ENCODE measurements at places on chromosomes 6 and 20.

DNA sequence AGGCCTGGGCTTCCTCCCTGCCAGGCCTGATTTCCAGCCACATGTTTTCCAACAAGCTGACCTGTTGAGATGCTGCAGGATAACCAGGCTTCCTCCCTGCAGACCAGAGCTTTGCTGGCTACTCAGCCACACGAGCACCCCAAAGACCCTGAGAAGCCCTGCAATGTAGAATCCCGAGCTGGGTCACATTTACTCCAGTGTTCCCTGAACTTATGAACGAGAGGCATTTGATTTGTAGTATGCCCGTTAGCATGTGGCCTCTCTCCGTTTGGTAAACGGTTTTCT lies 4.0 kb downstream of the SIRPA start:
- no peak for DNase-seq

- no peak for DNase-seq
Observed at GRCh38 chr6:13485923-13486562, 1.4 kb downstream of the GFOD1 start.

GRCh38 chr6:45759472-45759810 lies 256.2 kb downstream of the CLIC5 start:
- no peak for DNase-seq

GRCh38 chr6:32972353-32973143 lies 4.2 kb downstream of the BRD2 start:
- no peak for DNase-seq

DNA sequence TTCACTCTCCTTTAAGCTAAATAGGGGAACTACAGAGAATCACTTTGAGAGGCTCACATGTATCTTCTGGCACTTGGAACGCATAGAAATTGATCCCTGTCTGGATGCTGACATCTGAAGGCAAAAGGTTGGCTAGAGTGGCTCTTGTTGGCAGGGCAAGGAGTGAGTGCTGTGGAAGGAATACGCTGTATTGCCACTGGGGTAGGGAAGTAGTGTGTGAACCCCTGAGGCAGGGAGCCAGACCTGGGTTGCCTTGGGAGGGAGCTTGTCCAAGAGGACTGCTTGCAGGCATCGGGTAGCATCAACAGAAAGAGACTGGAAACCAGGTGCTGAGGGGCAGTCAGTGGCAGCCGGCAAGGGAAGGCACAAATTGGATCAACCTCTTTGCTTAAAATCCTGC lies 8.9 kb upstream of the MMS22L start:
- no peak for DNase-seq

GRCh38 chr6:115271434-115271833 lies 789.3 kb downstream of the FRK start:
- no peak for DNase-seq

GRCh38 chr6:142240179-142240578 lies 61.6 kb upstream of the ADGRG6 start:
- no peak for DNase-seq

DNA sequence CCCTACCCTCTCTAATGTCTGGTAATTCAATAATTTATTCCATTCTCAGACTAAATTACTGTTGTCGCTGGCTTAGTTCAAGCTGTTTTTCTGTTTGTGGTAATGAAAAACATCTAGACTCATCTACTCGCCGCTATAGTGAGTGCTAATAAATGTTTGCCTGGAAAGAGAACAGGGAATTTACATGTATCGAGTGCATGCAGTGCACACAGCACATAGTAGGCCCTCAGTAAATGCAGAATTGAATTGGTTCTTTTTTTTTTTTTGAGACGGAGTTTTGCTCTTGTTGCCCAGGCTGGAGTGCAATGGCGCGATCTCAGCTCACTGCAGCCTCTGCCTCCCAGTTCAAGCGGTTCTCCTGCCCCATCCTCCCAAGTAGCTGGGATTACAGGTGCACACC lies 7.7 kb upstream of the NSFL1C start:
- no peak for DNase-seq

DNA sequence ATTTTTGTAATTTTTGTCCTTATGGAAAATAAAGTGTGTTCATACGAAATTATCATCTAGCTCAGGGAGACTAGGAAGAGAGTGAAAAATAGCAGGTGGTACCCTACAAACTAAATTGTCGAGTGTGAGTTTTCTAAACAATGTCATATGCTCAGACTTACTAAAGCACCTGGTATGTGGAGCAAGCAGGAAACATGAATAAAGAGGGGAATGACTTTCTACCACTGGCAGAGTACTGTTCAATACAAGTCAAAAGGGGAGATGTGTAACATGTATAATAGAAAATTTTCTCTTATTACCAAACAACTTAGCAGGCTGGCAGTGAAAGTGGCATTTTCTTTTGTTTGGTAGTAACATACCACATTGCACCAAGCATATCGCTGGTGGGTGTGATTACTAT lies 36.1 kb downstream of the CTNNBL1 start:
- DNase-seq: no peak

DNA sequence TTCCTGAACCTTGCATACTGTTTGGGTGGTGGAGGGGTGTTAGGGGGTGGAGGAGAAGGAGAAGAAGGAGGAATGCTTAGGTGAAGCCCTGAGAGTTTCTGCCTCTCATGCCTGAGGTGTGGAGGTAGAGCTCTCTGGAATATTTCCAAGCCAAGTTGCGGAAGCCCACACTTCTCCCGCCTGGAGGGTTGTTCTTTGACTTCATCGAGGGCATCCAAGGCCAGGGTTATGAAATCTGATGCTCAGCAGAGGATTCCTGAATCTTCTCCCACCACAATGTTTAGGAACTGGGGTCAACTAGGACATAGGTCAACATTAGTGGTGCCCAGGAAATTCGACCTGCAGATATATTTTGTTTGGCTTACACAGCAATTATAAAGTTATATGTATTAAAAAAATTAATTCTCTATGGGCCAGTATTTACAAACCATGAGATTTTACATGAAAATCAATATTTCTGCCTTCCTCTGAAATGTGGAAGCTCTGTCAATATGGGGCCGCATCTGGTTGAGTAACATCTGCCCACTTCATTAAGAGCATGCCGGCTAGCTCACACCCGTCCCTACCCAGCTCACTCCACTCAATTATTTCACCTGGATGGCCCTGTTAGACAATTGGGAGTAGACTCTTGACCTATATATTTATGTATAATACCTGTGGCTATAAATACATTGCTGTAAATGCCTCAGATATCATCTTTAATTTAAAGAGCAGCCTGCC lies 257.1 kb upstream of the ZFP64 start:
- no peak for DNase-seq

GRCh38 chr20:19433371-19434350 lies 221.2 kb downstream of the SLC24A3 start:
- DNase-seq: peak; percentile 34

GRCh38 chr6:34568341-34569201 lies 12.4 kb upstream of the SPDEF start:
- no peak for DNase-seq

GRCh38 chr6:1657116-1657770 lies 47.5 kb downstream of the FOXC1 start:
- DNase-seq: no peak

DNA sequence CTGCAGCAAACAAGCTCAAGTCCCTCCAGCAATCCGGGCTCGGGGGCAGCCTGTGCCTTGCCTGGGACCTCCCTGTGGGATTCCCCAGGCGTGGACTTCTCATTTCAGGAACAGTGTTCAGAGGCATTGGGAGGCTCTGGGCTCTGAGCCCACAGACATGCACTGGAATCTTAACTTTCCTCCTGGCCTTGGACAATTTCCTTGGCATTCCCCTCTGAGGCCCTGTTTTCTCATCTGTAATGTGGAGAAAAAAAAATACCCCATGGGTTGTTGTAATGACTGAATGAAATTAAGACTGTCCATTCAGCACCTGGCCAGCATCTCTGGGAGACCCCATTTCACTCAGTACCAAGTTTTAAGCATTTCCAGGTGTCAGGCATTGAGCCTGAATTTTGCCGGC lies 17.6 kb downstream of the BPIFB4 start:
- DNase-seq: no peak

DNA sequence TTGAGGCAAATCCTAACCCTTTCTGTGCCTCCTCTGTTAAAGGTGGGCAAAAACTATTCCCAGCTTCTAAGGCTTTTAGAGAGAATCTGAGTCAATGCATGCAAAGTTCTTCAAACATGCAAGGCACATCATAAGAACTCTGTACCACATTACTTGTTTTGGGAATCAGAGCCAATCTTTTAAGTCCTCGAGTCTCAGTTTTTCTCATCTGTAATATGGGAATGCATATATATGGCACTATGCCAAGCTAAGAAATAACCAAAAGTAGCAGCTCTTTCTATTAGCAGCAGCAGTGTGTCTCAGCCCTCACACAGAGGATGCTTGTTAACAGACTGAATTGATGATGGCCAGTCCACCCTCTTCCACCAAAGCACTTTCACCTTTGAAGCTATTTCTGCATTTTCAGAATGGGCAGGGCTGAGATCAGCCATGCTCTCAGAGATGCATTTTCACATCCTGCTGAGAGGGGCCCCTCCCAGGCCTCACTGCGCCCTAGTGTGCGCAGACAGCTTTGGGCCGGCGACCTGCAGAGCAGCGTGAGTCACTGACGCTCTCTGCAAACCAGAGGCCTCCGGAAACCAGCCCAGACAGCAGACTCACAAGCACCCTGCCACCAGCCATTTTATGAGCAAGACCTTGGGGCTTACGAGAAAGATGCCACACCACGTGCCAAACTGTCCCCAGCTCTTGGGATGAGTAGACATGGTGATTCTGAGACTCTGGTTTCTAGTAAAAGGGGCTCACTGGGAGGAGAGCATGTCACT lies 138.0 kb downstream of the NFATC2 start:
- DNase-seq: no peak

GRCh38 chr6:163605385-163606097 lies 191.0 kb downstream of the QKI start:
- no peak for DNase-seq

- no peak for DNase-seq
Observed at GRCh38 chr6:42131531-42131930, 10.9 kb downstream of the C6orf132 start.

DNA sequence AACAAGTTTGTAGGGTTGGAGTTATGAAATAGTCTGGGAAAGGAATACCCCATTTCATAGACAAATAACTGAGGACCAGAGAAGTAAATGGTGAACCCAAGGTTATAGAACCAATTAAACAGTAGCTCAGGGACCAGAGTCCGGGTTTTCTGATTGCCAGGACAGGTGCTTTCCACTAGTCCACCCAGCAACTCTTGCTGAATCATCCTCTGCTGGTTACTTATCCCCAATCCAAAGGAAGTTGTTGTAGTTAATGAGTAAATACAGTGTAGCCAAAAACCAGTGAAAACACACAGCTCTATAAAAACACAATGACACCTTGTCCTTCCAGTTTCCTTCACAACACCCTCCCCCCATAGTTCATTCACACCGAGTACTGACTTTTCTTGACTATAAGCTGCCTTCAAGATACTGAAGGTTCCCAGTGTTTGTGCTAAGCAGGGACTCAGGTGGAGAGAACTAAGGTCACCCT lies 766 bp upstream of the TINAG start:
- no peak for DNase-seq

GRCh38 chr6:163530406-163530805 lies 115.9 kb downstream of the QKI start:
- DNase-seq: no peak

DNA sequence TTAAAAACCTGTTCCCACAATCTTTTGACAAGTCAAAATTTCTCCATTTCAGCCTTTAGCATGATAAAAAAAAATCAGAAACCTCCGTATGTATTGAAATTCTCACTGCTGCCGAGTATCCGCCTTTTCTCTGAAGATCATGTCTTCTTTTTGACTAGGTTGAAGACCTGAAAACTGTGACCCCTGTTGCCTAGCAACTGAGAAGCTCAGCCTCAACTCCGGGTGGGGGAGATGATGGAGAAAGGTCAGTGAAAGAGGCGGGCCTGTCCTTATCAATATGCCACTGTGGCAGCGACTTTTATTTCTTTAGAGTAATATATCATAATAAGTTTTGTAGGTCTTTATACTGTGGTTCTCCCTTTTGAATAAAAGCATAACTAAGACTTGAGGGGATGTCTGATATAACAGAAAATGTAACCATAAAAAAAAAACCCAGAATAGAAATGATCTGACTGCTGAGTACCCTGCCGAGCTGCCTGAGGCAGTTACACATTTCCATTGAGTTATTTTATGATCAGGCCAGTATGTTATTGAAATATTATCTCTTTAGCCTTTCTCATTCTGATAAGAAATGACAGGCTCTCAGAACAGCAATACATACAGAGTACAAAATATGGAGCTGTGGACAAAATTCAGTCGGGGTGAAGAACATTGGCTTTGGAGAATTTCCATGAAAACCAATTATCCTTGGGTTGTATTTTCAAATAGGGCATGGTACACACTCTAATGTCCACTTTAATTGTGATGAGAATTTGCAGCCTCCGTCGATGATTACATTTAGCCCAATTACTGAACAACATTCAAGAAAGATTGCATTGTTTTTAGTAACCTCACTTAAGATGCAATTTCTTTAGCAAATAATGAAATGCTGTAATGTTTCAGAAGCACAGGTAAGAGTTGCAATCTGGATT lies 136.7 kb upstream of the EEF1E1 start:
- no peak for DNase-seq

DNA sequence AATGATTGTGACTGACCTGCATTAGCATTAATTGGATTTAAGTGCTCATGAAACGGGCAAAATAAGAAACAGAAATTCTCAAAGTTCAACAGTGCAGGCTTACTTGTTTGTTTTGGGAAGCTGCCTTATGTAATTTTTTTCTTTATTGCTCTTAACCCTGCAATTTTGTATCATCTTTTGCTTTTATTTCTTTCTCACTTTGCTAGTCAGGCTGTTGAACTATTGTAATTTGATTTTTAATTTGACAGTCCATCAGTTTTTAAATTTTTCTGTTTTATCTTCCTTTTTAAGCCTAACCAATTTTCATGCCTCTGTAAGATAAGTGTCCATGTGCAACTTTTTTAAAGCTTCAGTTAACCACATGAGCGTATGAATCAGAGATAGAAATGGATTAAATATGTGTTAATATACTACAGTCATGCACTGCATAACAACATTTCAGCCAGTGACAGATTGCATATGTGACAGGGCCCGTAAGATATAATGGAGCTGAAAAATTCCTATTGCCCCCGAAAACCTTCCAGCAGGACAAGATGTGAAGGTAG lies 44.6 kb downstream of the PEX7 start:
- peak; percentile 3 for DNase-seq

GRCh38 chr6:114142258-114142657 lies 171.3 kb upstream of the HDAC2 start:
- no peak for DNase-seq

- no peak for DNase-seq
Observed at GRCh38 chr20:44581515-44581914, 864 bp upstream of the PKIG start.

- DNase-seq: no peak
Observed at GRCh38 chr6:146305092-146305491, 238.5 kb upstream of the RAB32 start.

GRCh38 chr20:4617019-4617418 lies 104.7 kb upstream of the PRND start:
- DNase-seq: no peak

- no peak for DNase-seq
Observed at GRCh38 chr20:23872065-23872464, 7.5 kb downstream of the CST5 start.

Data from BJ (cell line).